ENCODE measurements at places on chromosomes 6 and 20.

- no peak for DNase-seq
These were observed 37.2 kb upstream of the HACE1 start for GRCh38 chr6:104896914-104897313.

DNA sequence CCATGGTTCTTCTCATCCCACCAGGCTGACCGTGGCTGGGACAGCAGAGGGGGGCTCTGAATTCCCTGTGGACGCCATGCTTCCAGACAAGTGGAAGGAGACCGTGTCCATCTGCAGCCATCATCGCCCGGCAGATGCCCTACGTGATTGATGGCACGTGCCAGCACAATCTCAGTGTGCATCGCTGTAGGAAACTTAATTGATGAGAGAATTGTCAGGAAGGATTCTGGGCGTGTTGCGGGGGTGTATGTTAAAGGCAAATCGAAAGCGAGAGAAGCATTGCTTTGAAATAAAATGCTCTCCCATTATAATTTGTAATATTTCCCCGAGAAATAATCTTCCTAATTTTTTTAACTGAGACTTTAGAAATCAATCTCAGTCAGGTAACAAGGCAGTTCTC is 185.5 kb upstream of the CDH4 start:
- no peak for DNase-seq

DNA sequence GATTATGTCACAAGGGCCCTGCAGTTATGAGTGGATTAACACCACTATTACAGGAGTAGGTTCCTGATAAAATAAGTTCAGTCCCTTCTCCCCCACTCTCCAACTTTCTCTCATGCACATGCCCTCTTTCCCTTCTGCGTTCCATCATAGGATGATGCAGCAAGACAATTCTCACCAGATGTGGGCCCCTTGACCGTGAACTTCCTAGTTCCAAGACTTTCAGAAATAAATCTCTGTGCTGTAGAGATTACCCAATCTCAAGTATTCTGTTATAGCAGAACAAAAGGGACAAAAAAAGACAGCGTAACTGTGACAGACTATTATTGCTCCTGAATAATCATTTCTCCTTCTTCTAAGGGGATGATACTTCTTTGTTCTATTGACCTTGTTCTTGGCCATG is 33.8 kb upstream of the TMEM244 start:
- DNase-seq, result no peak

GRCh38 chr20:63775096-63775978 is 35.8 kb downstream of the SLC2A4RG start:
- peak; percentile 74 for DNase-seq

- no peak for DNase-seq
These were observed 41.8 kb upstream of the ARFGEF2 start for GRCh38 chr20:48879612-48880245.

DNA sequence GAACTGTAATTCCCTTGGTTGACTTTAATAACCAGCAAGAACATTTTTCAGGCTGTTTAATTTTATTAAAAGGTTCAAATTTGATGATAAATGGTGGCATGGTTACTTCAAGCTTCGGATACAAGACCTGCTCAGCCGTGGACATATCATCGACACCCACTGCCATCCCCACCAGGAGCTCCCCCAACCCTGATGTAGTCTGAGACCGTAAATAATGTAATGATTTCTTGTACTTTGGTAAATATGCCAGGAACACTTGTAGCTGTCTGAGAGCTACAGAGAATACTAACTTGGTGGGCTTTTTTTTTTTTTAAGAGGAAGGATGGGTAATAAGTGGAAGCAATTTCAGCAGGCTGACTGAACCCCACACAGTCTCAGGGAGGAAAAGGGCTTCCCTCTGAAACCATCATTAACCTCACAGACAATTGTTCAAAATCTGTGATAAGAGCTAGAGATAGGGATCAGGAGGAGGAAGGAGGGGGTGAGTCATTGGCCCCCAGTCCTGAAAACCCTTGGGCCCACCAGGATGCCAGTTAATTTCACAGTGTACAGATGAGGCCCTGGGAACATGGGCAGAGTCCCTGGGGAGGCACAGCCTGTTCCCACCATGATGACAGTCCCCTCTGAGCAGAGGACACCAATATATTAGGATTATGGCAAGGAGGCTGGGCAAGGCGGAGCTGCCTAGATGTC is 56.0 kb downstream of the APCDD1L start:
- no peak for DNase-seq

GRCh38 chr6:6884193-6884627 is 223.6 kb upstream of the RREB1 start:
- DNase-seq, result no peak

GRCh38 chr20:45109634-45110033 is 5.3 kb downstream of the WFDC5 start:
- no peak for DNase-seq

DNA sequence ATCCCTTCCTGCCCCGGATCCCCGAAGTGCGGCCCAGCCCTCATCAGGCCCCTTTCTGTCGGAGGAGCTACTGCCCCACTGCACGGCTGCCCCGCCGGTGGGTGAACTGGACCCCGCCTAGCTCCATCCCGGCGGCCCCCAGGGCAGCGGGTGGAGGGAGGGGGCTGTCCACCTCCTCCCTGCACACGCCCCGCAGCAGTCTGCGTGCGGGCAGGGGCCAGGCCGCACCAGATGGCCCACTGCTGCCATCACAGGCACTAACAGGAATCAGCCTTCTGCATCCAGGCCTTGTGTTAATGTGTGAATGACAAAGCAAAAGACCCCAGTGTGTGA is 54.9 kb upstream of the UNC93A start:
- no peak for DNase-seq

DNA sequence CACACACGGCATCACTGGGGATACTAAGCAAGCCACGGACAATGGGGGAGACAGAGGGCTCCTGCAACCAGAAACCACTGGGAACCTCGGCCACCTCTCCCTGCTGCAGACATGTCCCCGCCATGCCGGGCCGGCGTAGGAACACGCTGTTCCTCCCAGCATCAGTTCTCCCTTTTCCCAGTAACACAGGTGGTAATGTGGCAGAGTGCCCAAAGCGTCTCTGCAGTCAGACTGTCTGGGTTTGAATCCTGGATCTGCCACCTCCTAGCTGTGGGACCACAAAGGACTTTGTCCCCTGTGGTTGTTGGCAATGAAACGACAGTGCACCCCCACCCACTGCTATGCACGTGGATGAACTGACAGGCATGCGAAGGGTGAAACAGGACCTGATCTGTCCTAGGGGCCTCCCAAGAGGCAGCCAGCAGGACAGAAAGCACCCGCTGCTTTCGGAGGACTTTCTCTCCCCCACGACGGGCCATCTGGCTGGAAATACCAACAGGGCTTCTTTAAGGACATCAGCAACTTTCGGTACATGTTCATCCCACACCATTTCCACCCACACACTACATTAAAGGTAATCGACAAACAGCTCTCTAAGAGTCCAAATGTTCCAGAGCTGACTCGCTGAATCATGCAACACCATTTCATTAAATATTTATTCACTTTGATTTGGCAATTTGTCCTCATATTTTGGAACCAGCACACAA is 74.1 kb downstream of the SULF2 start:
- peak; percentile 30 for DNase-seq

DNA sequence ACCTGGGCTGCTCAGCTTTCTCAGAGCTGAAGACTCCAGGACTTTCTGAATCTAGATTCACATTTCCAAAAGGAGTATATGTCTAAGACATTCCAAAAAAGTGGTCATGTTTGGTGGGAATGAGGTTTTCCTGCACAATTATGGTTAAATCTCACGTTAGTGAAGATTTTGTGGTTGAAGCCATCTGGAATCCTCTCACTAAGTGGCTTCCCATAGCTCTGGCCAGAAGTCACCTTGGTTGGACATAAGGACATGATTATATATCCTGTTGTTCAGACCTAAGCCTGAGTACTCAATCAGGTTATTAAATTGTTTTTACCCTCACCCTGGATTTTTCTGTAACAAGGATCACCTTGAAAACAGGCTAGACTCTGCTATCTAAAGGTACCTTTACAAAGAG is 176.1 kb upstream of the PLN start:
- no peak for DNase-seq

DNA sequence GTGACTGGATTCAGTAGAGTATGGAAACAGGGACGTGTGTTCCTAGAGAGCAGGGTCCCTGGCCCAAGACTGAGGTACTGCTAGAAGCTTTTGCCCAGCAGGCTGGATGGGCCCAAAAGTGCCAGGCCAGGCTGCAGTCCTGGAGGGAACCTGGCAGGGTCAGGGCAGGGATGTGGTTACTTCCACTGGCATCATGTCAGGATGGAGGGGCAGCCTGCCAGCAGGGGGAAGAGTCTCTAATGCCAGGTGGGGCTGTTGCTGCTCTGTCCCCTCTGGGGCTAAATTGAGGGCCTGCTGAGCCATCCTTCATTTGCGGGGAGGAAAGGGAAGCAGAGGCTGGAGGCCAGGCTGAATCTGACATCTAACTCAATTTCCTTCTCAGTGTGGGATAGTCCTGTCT is 17.2 kb downstream of the ZDHHC14 start:
- no peak for DNase-seq

- DNase-seq, result no peak
These were observed 22.2 kb downstream of the RREB1 start for GRCh38 chr6:7129784-7130569.

- DNase-seq, result no peak
These were observed 49.4 kb upstream of the MCUR1 start for GRCh38 chr6:13863699-13864155.

DNA sequence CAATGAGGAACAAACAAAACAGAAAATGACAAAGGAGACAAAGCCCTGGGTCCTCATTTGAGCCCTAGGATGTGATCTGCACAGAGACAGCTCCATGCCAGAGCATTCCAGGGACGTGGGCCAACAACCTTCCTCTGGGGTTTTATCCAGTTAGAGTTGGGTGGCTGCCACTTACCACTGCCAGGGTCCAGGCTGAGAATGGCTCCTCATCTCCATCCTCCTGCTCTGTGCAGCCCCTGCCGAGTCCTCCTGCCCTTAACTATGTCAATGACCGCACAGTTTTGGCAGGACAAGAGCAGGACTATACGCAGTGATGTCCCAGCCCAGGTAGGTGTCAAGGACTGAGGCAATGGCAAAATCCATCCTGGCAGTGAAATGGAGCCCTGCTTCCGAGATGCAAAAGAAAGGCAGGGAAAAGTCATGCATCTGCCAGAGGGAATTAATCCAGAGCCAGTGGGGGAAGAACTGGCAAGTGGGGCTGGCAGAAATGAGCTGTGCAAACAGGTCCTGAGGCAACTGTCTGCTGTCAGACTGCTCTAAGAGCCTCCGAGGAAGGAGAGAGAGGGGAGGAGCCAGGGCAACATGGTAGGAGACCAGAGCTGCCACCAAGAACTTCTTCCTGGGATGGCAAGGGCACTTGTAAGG is 449.4 kb downstream of the PTPRT start:
- DNase-seq, result no peak

- peak; percentile 80 for DNase-seq
These were observed 111.2 kb upstream of the PTPN1 start for GRCh38 chr20:50398821-50399554.

DNA sequence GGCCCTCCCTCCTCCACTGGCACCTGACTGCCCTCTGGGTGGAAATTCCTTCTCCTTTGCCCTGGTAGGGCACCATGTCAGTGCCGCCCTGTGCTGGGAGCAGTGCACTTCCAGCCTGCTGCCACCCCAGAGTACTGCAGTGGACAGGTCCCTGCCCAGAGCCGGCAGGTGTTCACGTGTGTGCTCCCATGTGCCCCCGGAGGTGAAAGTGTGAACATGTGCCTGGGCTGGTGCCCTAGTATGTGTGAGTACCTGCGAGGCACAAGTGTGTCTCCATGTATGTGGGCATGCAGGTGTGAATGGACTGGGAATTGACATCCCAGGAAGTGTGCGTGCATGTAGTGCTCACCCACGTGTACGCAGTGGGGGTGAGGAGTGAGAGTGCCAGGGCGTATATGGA is 29.4 kb downstream of the SDCBP2 start:
- DNase-seq, result no peak

- no peak for DNase-seq
These were observed 32.7 kb downstream of the TOX2 start for GRCh38 chr20:43947316-43947710.

DNA sequence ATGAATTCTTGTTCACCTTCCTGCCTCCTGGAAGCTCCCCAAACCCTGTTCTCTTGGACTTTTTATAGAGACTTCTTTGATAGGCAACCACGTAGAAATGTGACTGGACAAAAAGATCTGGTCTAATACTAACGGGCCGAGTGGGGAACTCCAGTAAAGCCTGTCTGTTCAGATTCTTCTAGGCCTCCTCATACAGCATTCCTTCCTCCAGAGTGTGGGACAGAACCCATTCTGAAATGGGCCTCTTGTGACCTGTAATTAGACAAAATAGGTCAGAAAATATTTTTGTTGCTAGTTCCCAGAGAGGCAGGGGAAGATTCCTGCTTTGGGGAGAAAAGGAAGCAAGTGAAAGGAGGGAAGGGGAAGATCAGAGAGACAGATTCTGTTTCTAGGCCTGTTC is 374.3 kb downstream of the CDH26 start:
- DNase-seq, result no peak

DNA sequence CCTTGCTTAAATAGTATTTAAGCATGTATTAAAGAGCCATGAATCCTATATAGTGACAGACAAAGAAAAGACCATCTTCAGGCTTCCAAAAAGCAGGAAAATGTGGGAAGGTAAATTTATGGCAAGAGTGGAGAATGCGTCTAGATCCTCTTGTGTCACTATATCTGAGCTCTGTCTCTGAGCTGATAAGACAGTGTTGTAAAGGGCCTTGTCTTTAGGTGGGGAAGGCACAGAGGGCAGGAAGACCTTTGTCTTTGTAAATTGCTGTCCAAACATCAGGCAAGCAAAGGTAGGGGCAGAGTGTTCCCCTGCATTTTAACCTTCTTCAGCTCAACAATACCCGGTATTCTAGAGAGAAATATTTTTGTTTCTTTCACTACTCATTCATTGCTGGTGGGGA is 33.9 kb upstream of the MBOAT1 start:
- no peak for DNase-seq

- no peak for DNase-seq
These were observed 28.8 kb downstream of the GCM1 start for GRCh38 chr6:53119772-53120409.

- DNase-seq, result no peak
These were observed 324.2 kb downstream of the TPBG start for GRCh38 chr6:82687855-82688254.

GRCh38 chr6:21908161-21908848 is 314.8 kb downstream of the SOX4 start:
- DNase-seq, result no peak

DNA sequence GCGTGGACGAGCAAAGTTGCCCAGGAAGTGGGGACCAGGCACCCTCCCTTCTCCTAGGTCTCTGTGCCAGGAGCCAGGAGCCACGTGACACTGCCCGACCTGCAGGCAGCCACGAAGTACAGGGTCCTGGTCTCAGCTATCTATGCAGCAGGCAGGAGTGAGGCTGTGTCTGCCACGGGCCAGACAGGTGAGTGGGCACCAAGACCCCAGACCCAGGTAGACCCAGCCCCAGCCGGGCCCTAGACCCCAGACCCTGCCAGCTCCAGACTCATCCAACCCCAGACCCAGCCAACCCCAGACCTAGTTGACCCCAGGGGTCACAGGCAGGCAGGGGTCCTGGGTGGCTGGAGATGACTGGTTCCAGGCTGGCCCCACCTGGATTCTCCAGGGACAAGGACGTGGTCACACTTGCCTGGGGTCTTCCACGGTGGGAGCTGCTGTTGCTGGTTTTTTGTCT is 21.1 kb downstream of the COL20A1 start:
- DNase-seq, result peak; percentile 64

GRCh38 chr6:125257351-125257750 is 44.4 kb downstream of the HDDC2 start:
- no peak for DNase-seq

Measured in posterior cingulate gyrus (tissue), 11 donors.